KG1 (cell line): ENCODE measurements at places on chromosomes 13 and 19.

DNA sequence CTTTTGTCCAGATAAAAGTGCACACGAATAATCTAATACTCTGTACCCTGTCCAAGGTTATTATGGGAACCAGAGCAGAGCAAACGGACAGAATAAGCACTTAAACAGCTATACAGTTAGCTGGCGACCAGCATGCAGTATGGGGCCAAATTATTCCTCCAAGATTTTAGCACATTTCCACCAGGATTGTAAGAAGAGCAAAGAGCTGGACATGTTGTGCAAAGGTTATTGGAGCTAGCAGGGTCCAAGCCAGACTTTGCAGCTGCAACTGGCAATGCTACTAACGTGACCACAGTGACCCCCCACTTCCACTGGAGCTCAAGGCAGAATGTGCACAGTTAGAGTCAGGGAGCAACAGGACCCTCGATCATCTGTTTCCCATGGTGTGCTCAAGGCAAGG, 89.9 kb downstream of the COL4A1 start:
- DNase-seq, result no peak

DNA sequence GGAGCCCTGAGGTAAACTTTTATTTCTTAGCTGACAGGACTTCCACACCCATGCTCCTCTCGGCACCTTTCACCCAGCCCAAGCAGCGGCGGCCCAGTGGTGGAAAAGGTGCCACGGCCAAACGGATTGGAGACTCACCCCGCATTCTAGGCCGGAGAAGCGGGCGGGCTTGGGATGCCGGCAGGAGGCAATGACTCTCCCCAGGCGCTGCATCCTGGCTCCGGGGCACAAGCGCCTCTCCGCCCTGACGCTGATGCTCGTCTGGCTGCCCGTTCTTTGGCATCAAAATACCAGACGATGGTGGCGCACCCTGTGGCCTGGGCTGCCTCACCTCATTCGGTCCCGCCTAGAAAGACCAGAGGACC, 6.7 kb upstream of the ZNF606 start:
- DNase-seq, result no peak

GRCh38 chr19:32068793-32069192, 276.6 kb upstream of the ZNF507 start:
- DNase-seq, result no peak

DNA sequence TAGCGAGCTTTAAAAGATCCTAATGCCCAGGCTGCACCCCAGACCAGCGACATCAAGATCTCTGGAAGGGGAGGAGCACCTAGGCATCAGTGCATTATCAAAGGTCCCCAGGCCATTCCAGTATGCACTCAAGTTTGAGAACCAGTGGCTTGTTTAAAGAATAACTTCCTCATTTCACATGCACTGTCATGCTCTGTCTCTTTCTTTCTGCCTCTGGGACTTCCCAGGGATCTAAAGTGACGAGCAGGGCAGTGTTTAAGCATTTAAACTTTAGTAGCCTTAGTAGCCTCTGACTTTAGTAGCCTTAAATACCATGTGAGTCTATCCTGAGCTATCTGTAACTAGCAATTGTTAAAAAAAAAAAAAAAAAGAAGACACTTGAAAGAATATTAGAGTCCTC, 8.9 kb upstream of the FARP1 start:
- DNase-seq, result no peak

DNA sequence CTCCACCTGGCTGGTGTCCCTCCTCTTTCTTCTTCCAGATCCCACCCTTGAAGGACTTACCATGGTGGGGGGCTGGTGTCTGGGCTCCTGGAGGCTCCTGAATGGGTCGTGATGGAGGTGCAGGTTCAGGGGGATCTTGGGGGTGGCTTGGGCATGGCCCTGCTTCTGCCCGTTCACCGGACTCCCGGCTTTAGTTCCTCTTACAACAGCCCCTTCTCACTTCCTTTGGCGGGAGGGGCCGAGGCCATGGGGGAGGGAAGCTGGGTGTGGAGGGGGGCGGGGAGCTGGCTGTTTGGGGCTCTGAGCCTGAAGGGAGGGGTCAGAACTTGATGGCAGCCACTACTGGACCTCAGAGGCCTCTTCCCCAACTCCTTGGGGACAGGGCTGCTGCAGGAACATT, at the start of gene MYO1F:
TSS of gene MYO1F (minus strand) at position 196 of the 400 bp plus-strand sequence. CDS start at position 63, 133 bp downstream.
- no peak for DNase-seq

- no peak for DNase-seq
These were observed 106.1 kb upstream of the MIR17HG start for GRCh38 chr13:91241221-91241933.

DNA sequence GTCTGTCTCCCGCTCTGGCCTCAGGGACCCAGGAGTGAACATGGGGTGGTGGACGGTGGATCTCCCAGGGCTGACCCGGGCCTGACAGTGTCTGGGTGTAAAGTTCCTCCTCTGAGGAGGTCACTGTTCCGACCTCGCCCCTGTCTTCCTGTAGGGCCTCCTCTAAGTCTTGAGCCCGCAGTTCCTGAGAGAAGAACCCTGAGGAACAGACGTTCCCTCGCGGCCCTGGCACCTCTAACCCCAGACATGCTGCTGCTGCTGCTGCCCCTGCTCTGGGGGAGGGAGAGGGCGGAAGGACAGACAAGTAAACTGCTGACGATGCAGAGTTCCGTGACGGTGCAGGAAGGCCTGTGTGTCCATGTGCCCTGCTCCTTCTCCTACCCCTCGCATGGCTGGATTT, at the start of gene SIGLEC9:
TSS of gene SIGLEC9 (plus strand) at position 178 of the 400 bp plus-strand sequence. CDS start at position 247, 69 bp downstream.
- DNase-seq, result no peak

DNA sequence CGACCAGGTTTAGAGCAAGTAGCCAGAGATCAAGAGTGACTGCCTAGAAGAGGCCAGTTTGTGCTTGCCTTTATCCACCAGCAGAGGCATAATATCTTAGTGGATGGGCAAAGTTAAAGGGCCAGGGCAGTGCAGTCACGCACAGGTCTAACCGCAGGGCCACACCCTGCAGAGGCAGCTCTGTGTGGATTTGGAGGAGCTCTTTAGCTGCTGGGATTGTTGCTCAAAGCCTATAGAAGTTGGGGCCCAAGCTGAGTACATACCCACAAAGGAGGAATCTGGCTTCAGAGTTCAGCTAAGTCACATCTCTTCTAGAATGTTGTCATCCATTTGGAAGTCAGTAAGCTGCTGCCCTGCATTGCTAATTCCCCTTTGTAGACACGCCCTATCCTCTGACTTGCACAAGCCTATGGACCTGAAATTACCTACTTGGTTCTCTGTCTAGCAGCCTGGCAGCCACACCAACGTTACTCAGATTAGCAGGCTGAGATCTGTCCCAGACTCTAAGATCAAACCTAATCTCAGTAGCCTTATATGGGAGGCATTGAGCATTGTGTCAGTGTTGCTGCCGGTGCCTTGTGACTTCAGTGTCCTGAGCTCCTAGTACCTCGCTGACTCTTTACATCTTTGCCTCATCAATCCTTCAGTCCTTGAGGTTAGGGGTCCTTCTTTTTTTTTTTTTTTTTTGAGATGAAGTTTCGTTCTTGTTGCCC, 102.9 kb upstream of the STARD13 start:
- DNase-seq, result no peak

DNA sequence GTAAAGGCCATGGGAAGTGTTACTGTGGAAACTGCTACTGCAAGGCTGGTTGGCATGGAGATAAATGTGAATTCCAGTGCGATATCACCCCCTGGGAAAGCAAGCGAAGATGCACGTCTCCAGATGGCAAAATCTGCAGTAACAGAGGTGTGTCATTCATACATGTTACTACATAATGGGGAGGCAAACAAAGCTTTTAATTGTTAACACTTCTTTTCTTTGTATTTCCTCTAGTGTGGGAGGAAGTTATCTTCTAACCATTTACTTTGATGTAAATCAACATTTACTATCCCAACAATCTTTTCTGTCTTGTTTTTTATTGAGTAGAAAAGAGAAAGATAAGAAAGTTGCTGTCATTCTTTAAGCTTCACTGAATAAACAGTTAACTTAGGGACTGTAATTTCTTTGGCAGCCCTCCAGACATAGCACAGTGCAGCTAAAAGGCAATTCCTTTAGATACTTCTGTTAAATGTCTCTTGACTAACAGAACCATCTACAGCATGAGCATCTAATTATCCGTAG, 126.9 kb downstream of the ITGBL1 start:
- no peak for DNase-seq

DNA sequence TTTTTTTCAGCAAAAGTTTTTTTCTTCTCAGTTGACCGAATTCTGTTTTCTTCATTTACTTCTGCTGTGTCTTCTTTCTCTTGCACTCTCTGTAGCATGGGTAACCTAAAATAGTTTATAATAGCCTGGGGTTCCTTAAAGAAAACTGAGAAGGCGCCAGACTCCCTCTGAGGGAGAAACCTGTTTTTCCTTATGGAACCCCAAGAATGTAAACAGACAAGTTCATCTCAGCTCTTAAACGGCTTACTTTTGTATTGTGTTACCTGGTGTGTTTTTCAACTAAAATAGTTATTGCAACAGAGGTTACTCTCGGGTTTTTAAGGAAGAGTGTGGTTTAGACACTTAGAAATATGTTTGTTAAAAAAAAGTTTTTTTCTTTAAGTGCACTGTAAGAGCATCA, 23.8 kb upstream of the TM9SF2 start:
- no peak for DNase-seq

GRCh38 chr19:1156830-1157615, 17.0 kb downstream of the SBNO2 start:
- no peak for DNase-seq

GRCh38 chr19:4638317-4638716, 999 bp upstream of the TNFAIP8L1 start:
- no peak for DNase-seq

GRCh38 chr19:14835011-14835410, at the start of the genes OR7A5 and OR7C1:
TSS of gene OR7A5 (minus strand) at chr19:14835185. CDS start at chr19:14828241, 6,944 bp downstream.
TSS of gene OR7C1 (minus strand) at chr19:14835185. CDS start at chr19:14800136, 35,049 bp downstream.
- no peak for DNase-seq

GRCh38 chr19:14479309-14479974, 4.3 kb upstream of the PTGER1 start:
- no peak for DNase-seq

DNA sequence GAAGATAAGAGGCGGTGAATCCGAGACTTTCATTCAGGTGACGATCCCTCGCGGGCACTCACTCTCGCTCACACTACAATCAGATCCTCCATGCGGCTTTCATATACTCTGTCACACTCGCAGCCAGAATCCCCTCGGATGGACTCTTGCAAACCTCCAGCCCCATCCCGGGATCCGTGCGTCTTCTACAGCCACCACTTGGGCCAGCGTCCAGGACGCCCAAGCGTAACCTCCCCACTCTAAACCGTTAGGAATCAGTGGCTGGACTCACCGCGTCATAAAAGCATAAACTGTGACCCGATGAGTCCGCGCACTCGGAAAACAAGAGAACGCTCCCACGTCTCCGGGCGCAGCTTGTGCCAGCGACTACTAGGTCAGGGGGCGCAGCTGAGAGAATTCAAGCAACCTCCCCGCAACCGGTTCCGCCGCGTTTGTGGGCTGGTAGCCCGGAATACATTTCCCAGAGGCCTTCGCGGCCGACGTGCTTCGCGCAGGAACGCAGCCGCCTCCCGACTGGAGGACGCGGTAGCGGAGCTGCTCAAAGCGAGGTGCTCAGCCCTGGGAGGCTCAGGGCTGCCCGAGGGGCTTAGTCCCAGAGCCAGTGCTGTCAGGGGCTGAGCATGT, 27.6 kb downstream of the ZNF607 start:
- peak; percentile 45 for DNase-seq
